Activated CD4-positive, alpha-beta T cell treated with anti-CD3 and anti-CD28 coated beads, Interleukin-2, amount 50 U/mL, for 24 hours (primary cell): ENCODE measurements at places on chromosomes 3 and 15.

GRCh38 chr3:22063500-22063899 is 312.5 kb upstream of the ZNF385D start:
- no peak for DNase-seq

DNA sequence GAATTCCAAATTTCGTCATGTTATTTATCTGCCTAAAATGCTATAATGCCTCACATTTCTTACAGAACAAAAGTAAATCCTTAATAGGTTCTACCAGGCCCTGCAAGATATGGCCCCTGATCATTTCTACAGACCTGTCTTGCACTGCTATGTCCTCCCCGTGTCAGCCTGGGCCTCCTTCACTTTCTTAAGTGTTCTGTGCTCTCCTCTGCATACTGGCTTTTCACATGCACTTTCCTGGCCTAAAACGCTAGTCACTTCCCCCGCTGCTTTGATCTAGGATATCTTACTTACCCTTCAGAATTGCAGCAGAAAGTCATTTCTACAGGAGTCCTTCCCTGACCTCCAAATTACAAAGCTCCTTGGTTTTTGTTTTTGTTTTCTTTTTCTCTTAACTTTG is 551.3 kb downstream of the NSUN3 start:
- DNase-seq, result no peak

- no peak for DNase-seq
These were observed 28.4 kb upstream of the LDHAL6B start for GRCh38 chr15:59178151-59178695.

- DNase-seq, result no peak
These were observed 54.4 kb downstream of the MYZAP start for GRCh38 chr15:57646087-57646486.

DNA sequence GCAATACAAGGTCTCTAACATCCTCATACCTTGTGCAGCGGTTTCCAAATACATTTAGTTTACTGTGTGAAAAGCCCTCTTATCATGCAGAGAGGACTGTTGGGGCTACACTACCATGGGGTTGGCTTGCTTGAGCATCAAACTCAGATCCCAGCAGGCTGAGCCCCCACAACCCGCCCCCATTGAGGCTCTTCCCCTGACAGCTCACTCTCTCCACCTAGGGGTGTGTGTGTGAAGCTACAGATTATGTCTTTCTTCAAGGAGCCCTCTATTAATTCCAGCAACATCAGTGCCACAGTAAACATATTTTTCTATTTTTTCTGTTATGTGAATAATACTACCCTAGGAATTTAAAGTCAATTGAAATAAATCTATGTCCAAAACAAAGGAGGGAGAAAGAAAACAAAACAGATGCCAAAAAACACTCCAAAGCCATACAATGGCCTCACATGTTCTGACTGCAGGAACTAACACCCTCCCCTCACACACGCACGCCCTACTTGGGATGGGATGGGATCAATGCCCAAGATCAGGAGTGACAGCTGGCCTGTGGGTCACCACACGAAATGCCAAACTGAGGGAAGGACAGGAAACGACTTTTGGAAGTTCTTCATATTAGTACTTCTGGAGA is 14.7 kb downstream of the TM4SF4 start:
- no peak for DNase-seq

DNA sequence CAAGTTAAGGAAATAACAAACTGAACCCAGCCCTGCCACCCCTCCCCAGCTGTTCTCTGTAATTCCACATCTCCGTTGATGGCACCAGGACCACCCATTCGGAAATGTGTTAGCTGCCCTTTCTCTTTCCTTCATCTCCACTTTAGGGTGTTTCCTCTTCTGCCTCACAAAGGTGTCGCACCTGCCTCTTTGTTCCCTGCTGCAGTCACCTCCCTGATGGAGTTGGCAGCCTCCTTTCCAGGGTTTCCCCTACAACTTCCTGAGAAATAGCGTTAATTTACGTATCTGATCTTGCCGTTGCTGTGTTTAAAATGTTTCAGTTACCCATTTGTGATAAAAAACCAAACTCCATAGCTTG is 57.3 kb downstream of the GPR171 start:
- DNase-seq, result no peak

DNA sequence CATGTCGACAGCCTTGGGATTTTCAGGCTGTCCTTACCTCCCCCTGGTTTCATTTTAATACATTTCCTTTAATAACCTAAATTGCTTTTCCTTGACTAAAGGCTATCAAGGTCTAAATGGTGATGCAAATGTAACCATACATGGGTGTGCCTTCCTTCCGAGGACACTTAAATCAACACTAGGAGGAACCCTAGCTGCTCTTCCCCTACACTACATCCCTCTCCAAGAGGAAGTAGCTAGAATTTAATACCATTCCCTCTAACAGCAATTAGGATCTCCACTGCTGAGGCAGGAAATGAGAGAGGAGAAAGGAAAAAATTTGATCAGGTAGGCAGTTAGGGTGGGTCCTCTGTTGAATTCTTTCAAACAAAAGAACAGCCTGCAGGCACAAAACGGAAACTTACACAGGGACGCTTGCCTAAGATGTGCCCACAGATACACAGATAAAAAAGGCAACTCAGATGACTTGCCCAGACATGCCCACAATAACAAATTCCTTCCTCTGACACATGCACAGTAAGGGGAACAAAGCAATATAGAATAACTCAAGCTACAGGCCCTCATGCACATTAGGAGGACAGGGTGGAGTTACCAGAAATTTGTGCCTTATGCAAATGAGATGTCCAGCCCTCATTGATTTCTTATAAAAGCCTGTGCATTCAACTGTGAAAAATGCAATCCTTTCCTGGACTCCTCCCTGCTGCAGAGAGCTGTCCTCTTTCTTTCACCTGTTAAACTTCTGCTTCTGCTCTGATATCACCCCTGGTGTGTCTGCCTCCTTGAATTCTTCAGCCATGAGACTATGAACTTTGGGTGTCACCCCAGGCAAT is 1024.4 kb upstream of the CADM2 start:
- DNase-seq, result no peak

DNA sequence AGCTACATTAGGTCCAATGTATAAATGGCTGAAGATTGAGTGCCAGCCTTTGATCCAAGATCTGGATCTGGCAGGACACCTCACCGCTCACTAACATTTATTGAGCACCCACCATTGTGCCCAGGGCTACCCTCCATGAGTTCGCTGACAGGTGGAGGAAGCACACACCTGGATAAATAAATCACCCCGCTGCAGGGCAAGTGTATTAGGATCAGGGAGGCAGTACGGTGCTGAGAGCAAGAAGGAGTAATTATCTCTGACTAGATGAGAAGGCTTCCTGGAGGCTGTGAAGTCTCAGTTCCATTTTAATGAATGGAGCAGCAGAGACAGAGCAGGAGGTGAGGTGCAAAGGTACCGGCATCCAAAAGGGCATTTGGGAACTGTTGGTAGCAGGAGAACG is 104.1 kb downstream of the LIPC start:
- no peak for DNase-seq

- no peak for DNase-seq
These were observed 6.3 kb downstream of the KAT2B start for GRCh38 chr3:20046556-20046955.

- DNase-seq, result no peak
These were observed 39.7 kb upstream of the MYZAP start for GRCh38 chr15:57551715-57552677.

- DNase-seq, result no peak
These were observed 1374.5 kb downstream of the NSUN3 start for GRCh38 chr3:95437409-95437808.

GRCh38 chr3:29324180-29324651 is 43.3 kb downstream of the RBMS3 start:
- no peak for DNase-seq

GRCh38 chr15:37898362-37898761 is 36.1 kb upstream of the TMCO5A start:
- DNase-seq, result no peak

- no peak for DNase-seq
These were observed 2.2 kb downstream of the RPL4 start for GRCh38 chr15:66502491-66502890.

- DNase-seq, result no peak
These were observed 17.3 kb downstream of the HDAC11 start for GRCh38 chr3:13497386-13497785.
